HL-60 (cell line): ENCODE measurements at places on chromosomes 1 and 21.

DNA sequence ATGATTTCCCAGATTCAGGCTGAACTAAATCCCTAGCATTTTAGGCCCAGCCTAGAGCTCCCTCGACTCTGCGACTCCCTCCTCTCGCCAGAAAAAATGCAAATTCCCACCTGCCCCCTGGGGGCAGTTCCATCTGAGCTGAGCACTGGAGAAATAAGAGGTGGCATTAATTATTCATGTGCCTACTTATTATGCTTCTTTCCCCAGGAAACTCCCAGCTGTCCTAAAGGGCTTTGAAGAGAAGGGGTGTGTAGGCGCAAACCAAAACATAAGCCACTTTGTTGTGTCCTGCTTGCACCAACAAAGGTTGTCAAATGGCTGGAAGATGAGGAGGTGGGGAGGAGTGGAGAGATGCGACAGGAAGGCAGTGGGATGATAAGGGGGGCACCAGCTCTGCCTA is 41.4 kb upstream of the GOLT1A start:
- no peak for DNase-seq

GRCh38 chr1:70941563-70941962 is 106.1 kb downstream of the PTGER3 start:
- no peak for DNase-seq

GRCh38 chr1:57282411-57282810 is 141.4 kb downstream of the DAB1 start:
- no peak for DNase-seq

- no peak for DNase-seq
Measured at GRCh38 chr1:112067989-112068388, 78.5 kb upstream of the KCND3 start.

GRCh38 chr1:194062526-194062925 is 876.1 kb upstream of the B3GALT2 start:
- no peak for DNase-seq

GRCh38 chr1:172167796-172168596 is 252.5 kb upstream of the C1orf105 start:
- DNase-seq, result no peak

DNA sequence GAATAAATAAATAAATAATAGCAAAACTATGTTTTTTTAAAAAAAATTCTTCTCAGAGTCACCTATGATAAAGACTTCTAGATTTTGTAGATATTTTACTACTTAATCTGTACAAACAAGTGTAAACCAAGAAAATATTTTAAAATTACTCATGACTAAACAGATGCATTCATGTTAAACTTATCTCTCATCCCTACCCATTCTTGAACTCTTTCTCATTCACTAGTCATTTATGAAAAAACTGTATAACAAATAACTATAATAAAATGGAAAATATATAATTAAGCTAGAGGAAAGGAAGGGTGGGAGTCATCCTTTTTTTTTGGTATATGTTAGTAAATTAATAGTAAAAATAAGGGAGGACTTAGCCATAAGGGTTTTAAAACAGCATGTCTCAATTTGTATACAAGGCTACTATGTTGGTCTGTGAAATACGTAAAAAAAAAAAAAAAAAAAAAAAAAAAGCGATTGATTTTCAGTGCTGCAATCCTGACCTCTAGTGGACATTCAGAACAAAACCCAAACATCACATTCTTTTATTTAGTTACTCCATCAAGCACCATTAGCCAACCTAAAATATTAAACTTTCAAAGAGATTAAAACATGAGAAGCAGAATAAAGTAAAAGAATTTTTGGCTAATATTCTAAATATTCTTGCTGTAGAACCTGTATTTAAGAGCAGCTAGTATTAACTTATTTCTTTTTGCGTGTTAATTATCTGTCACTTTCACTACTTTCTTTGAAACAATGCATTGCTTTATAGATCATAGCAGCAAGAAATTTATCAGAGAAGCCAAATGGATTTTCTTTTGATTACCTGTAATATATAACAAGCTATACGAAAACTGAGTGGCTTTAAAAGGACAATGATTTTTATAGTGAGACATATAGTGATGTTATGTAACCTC is 255.8 kb upstream of the CACYBP start:
- DNase-seq, result no peak
